ENCODE measurements at places on chromosomes 5 and 9.

- DNase-seq = no peak
Observed at GRCh38 chr9:113153599-113153998, 2.8 kb downstream of the SLC31A2 start.

- DNase-seq = peak; percentile 91
Observed at GRCh38 chr5:146048994-146049703, 56.2 kb downstream of the PLAC8L1 start.

GRCh38 chr9:16828340-16829281, 41.9 kb downstream of the BNC2 start:
- no peak for DNase-seq

- DNase-seq = peak; percentile 35
Observed at GRCh38 chr5:134526483-134527155, 1.1 kb downstream of the JADE2 start.

- DNase-seq = no peak
Observed at GRCh38 chr5:180305481-180305880, 13.6 kb upstream of the MAPK9 start.

DNA sequence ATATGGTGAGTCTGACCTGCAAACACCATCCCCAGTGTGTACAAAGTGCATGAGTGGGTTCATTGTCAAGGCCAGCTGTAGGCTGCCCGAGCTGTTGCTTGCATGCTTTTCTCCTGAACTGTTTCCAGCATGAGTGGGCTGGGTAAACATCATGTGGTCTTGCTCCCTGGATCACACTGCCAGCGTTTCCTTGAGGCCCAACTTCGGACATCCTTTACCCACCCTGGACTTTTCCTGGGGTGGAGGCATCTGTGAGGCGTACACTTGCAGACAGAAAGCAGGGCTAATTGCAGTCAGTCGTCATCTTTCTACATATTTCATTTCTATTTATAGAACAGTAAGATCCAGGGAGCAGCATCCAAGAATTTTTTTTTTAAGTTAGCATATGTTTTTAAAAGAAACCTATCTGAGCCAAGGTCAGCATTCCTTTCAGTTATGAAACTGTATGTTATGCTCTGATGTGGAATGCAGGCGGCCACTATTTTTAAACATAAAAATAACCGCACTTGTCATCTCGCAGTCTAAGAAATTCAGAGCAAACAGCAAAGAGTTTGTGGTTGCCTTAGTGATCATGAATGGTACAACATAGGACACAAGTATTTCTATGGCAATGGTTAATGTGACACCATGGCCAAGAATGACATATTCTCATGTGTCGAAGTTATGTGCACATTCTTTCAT, 106.5 kb upstream of the DMRT1 start:
- no peak for DNase-seq

- DNase-seq = peak; percentile 46
Observed at GRCh38 chr9:89489548-89490530, 8.1 kb downstream of the SEMA4D start.

- DNase-seq = no peak
Observed at GRCh38 chr9:68619072-68619471, 78.4 kb upstream of the TMEM252 start.

DNA sequence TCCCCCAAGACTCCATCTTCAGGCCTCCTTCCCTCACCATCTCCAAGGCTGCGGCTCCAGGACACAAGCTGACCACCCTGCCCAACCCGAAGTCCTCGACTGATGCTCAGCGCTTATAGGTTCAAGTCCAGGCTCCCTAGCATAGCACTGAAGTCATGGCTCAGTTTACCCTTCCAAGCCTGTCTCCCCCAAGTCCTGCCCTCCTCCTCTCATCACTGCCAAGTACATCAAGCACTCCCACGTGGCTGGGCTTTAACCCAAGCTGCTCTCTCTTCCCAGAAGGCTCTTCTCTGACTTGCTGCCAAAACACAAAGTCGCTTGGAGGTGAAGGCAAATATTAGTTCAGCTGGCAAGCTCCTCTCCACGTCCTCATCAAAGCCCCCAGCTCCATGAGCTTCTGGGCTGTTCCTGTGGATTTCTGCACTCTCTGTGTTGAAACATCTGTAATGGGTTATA, 22.1 kb upstream of the MARCHF6 start:
- DNase-seq = no peak

DNA sequence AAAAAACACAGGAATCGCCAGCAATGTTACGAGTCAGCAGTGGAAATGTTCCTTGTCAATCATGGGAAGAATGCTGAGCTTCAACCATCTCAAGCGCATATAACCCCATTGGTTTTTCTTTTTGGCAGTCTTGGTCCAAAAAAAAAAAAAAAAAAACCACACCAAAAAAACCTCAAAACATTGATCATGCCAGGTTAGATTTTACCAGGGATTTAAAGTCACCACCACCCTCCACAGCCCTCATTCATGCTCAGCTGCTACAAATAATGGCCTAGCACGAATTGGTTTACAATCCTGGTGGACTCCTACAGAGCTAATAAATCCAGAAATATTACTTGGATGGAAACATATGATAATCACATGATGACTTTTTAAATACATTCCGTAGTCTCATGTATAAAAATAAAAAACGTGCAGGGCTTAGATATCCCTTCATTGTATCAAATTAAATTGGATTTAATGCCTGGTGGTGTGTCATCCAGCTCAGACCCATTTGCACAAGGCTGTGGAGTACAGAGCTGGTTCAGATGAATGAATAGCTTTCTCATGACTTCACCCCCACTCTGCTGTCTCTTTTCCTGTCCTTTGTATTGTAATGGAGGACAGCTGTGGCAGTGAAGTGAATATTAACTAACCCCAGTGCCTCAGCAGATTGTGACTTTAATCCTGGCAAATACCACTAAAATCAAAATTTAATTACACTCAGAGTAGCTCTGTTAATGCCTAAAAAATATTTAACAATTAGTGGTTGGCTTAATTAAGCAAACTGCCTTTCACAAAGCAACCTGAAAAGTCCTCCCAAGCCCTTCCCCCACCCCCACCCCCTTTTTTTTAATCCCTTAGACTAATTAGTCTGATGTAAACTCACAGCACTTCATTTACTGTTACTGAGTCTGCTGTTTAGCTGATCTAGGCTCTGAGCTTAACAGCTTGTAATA, 626.5 kb upstream of the ZNF608 start:
- no peak for DNase-seq

GRCh38 chr5:168070761-168071160, 220.7 kb upstream of the WWC1 start:
- no peak for DNase-seq

DNA sequence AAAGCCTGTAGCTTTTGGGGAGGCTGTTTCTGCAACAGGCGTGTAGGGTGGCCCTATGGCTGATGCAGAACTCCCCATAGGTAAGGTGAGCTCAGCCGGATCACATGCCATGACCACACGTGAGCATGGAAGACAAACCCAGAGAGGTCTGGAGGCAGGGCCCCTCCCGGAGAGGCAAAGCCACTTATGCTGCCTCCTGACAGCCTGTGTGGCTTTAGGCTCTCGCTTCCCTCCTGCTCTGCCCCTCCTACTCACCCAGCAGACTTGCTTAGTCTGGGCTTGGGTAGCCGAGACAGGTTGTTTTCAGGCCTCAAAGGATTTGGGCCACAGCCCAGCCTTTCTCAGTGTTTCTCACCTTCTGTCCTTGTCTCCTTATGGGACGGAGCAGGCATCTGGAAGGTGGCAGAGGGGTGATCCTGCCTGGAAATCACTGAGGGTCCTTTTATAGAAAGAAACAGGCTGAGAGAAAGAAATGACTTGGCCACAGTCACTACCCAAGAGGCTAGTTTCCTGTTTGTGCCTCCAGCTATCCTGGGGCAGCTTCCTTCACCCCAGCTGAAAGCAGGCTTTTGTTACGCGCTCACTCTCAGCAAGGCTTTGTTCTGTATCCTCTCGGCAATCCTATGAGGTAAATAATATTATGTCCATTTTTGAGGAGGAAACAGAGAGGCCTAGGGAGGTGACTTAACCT, 89.9 kb downstream of the DAB2IP start:
- peak; percentile 59 for DNase-seq

- no peak for DNase-seq
Observed at GRCh38 chr9:104854613-104855012, 73.3 kb downstream of the ABCA1 start.

- no peak for DNase-seq
Observed at GRCh38 chr9:136685790-136686533, 1.3 kb downstream of the AGPAT2 start.

- DNase-seq = peak; percentile 77
Observed at GRCh38 chr9:136943291-136944211, 987 bp downstream of the FBXW5 start.

DNA sequence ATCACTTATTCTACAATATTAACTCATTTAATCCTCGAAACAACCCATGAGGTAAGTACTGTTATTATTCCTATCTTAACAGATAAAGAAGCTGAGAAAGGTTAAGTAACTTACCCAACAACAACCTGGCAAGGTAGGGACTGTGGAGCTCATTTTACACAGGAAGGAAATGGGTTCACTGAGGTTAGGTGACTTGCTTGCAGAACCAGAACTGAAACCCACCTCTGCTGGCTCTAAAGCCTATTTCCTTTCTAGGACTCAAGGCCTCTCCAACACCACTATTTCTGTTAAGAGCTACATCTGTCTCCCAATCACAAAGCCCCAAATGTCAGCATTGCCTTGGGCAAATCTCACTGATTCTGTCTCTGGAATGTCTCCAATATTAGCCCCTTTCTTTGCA, 38.9 kb upstream of the IFNK start:
- no peak for DNase-seq

GRCh38 chr9:1878811-1879210, 136.3 kb upstream of the SMARCA2 start:
- no peak for DNase-seq

- no peak for DNase-seq
Observed at GRCh38 chr9:80931163-80931562, 758.2 kb downstream of the TLE1 start.

DNA sequence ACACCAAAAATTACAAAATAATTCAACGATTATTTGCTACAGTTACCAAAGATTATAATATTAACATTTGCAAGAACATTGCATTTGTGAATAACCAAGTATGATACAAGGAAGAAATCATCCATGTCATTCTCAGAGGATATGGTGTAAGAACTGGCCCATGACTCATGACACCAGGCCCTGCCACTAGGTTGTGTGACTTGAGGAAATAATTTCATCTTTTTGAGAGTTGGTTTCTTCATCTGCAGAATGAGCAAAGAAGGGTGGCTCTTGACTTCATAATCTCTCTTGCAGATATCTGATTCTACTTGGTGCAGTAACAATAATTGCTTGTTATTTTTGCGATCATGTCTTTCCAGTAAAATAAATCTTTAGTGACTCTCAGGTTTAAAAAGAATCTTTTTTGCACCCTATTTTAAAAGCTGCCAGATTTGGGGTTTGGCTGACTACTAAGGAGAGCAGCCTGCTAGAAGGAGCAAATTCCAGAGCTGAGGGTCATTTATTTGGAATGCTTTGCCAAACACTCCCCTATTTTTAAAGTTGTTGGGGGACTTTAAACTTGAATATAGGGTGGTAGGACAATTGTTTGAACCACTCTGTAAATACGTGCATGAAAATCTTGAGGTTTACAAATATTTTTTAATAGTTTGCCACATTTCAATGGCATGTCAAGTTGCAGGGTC, 23.5 kb downstream of the ITGA1 start:
- no peak for DNase-seq

DNA sequence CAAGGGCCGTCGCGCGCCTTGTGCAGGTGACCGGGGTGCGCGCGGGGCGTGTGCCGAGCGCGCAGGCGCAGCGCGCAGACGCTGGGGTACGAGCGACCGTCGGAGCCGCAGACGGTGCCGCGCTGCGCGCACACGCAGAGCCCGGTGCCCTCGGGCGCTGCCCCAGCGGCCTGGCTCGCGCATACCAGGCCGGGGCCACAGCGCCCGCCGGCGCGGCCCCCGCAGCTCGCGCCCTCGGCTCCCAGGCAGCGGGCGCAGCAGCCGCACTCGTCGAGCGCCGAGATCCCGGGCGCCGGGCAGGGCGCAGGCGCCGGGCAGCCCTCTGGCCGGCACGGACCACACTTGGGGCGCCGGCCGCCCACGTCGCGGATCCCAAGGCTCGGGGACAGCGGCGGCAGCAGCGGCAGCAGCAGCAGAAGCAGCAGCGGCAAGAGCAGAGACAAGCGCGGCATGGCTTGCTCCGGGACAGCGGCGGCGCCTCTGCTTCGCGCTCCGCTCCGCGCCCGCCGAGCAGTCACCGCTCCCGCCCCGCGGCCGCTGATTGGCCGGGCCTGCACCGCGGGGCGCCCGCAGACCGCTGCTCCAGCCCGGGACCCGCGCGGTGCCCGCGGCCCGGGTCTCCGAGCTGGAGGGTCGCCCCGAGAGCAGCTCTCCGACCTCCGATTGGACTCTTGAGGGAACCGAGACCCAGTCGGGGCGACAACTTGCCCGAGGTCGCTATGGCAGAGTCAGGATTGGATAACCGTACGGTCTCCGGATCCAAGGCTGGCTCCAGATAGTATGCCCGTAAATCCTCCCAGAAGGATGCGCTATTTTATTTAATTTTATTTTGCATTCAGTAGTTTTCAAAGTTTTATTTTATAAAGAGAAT, at the start of gene IGFBPL1:
IGFBPL1 (minus strand) TSS at position 482 of the 871 bp plus-strand sequence; CDS start at position 452, 30 bp downstream.
- peak; percentile 31 for DNase-seq

DNA sequence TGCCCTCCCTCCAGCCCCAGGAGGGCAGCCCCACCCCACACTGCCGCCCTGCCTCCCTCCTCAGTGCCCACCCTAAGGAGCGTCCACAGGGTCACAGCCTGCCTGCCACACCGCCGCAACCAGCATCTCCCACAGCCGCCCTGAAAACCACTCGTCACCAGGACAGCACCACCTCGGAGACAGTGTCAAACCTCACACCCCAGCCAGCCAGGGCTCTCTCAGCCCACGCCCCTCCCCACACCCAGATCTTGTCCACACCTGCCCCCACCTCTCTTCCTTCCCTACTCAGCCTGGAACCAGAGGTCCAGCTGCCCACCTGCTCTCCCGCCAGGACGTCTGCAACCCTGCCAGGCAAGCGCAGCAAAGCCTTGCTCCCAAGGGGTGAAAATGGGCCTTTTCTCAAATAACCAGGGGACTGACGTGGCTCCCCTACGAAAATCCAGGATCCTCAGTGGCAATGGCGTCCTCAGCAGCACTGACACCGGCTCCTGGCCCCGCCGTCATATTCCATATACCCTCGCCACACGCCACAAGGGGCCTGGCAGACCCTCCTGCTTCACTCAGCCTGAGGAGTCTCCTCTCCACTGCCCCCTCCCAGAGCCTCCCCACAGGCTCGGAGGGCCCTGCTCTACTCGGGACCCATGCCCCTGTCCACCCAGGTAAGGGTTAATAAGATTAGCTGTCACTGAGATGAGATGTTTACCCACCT, 71.0 kb upstream of the ADAMTS2 start:
- no peak for DNase-seq

DNA sequence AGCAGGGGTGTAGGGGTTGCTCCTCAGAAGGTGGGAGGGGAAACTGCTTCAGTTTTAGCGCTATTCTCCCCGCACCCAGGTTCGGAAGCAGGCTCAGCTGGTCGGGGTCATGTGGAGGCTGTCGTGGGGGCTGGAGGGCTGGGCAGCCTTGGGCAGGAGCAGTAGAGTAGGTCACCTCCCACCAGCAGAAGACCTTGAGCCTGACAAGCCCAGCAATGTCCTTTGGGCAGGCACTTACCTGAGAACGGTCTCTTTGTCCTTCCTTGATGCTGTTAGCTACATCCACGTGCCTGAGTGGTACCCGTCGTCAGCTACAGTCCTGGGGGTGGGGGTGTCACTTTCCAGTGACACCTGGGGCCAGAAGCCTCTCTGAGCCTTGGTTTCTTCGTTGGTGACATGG, 20.3 kb downstream of the ENHO start:
- DNase-seq = no peak
